Endothelial cell of umbilical vein (primary cell): ENCODE measurements at places on chromosomes 1 and 21. TPM values are rescaled to one million over a fixed set of nuclear protein-coding genes. Genes with fewer than 3 reads are reported as not detected.

- H3K27ac ChIP-seq: no peak overlapping the region
- H3K27me3 ChIP-seq: no peaks in the 10 kb centered on the region
- H3K4me1 ChIP-seq: peaks cover 42% of the 10 kb centered on the region
- no peaks in the 10 kb centered on the region for H3K36me3 ChIP-seq
Measured at GRCh38 chr1:204442376-204443259, 31.0 kb upstream of the PPP1R15B start.

GRCh38 chr1:36743286-36744005 is 260.7 kb upstream of the CSF3R start:
- H3K27me3 ChIP-seq: peaks cover 2% of the 10 kb centered on the region
- DNase-seq: no peak
- H3K4me1 ChIP-seq: no peaks in the 10 kb centered on the region
- no peak overlapping the region for H3K27ac ChIP-seq

Gene TBX19
- polyA plus RNA-seq: 2.8 and 3.0 TPM in 2 replicates

Gene SPRR1A
- polyA plus RNA-seq: not detected in 2 replicates

Gene CIART
- 4.2 and 4.3 TPM in 2 replicates for polyA plus RNA-seq

Gene PGBD5
- polyA plus RNA-seq: 0.03 TPM in 1 of 2 replicates, not detected in the other
